ENCODE measurements at places on chromosomes 1 and 21. TPM values are rescaled to one million over a fixed set of nuclear protein-coding genes. Genes with fewer than 3 reads are reported as not detected.

CASQ2 gene
- total RNA-seq, result not detected

CFH gene
- 4.2 TPM for total RNA-seq

GBP5 gene
- total RNA-seq, result not detected

BECN2 gene
- not detected for total RNA-seq

C1QB gene
- total RNA-seq, result not detected

IL19 gene
- 0.11 TPM for total RNA-seq

NBPF19 gene
- 7.3 TPM for total RNA-seq
